ENCODE measurements at places on chromosomes 5 and 9. TPM values are rescaled to one million over a fixed set of nuclear protein-coding genes. Genes with fewer than 3 reads are reported as not detected.

DNA sequence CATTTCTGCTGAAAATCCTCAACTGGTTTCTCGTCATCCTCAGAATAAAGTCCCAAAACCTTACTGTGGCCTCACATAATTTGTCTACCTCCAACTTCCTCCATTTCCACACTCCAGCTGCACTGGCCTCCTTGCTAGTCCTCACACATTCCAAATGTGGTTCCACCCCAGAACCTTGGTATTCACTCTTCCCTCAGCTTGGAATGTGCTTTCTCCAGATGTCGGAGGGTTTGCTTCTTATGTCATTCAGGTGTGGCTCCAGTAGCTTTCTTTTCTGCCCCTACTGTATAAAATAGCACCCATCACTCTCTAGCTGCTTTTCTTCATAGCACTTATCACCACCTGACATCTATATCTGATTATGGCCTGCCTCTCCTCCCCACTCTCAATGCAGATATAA, 102.5 kb upstream of the IFNK start:
- no peak for DNase-seq

DNA sequence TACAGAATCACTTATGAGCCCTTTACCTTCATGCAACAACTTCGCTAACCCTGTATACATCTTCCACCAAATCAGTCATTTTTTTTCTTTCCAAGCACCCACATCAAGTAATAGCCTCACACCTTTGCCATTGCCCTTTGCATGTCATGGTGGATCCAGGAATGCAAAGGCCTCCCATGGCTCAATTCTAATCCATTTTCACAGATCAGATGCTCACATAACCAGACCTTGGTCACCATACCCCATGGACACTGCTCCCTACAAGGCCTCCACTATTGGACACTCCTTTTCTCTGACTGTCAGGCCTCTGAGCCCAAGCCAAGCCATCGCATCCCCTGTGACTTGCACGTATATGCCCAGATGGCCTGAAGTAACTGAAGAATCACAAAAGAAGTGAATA, 179.5 kb downstream of the RASEF start:
- DNase-seq, result no peak

GRCh38 chr9:129307227-129307970, 129.3 kb upstream of the IER5L start:
- no peak for DNase-seq

The PCDHB14 gene
- 0.62 TPM for total RNA-seq

The IFNA21 gene
- not detected for total RNA-seq

The ADGRV1 gene
- not detected for total RNA-seq

DNA sequence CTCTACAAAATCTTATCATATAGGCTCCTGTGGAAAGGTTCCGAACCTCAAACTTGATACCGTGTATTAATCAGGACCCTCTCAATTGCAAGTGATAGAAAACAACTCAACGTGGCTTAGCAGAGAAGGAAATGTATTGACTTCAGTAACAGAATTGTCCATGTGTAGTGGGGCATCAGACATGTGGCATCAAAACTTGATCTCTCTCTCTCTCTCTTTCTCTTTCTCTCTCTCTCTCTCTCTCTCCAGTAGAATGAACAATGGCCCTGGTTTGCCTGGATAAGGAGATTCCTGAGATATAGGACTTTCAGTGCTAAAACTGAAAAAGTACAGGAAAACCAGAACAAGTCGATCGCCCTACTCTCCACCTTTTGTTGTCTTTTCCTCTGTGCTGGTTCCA, 168.2 kb downstream of the DRD1 start:
- no peak for DNase-seq

The ANKRD18A gene
- total RNA-seq, result not detected

GRCh38 chr9:84141741-84142370, 161.3 kb downstream of the RMI1 start:
- no peak for DNase-seq

The FBN2 gene
- total RNA-seq, result 0.20 TPM

DNA sequence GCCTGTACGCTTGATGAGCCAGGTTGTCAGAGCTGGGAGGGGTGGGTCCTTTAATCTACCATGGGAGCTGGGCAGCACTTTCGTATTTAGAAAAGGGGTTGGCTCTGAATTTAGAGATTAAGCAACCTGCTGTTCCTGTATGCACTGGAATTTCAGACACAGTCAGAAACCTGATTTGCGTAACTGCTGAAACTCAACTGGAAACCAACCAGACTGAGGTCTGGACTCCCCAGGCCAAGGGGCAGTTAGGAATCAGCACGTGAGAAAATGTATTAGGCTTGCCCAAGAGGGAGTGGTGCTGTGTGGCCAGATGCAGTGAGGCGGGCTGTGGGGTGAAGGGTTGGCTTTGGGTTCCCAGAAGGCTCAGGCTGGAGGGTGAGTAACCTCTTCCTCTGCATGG, 235.0 kb downstream of the GOLPH3 start:
- no peak for DNase-seq

- DNase-seq, result no peak
Observed at GRCh38 chr5:97838214-97838613, 655.2 kb upstream of the RIOK2 start.
